ENCODE measurements at places on chromosomes 1 and 21.

DNA sequence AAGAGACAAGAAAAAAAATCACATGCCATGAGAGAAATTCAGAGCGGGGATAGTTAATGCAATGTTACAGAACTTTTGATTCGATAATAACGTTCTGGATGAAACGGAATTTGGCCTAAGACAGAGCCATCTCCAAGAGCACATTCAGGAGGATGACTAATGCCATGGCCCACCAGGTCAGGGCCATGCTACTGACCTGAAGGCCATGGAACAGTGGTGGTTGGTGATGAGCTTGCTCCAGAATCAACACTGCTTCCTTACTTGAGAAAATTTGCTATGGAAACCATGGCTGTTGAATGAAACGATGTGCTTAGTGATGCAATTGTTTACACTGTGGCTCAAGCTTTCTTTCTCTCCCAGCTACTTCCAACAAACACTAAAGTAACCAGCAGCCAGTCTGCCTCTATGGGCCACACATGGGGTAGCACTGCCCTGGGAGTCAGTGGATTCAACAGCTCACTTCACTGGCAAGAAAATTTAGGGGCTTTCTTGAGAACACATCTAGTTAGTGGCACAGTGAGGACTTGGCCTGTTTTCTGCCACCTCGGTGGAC is 299.1 kb downstream of the PCP4 start:
- DNase-seq, result no peak

DNA sequence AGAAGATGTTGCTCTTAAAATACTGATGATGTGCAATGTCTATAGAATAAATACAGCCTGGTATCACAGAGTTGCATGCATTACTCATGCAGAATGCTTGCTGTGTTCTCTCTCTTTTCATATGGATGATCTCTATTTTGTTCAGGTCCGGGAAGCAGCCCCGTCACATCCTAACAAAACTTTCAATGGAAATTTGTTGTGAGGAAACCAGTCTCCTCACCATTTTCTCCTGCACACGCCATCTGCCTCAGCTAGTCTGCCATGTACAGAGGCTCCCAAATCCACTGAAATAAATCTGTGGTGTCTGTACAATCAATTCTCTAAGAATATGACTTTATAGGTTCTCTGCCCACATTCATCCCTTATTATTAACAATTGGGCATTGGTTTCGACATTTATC is 42.4 kb downstream of the DAB1 start:
- DNase-seq, result no peak

DNA sequence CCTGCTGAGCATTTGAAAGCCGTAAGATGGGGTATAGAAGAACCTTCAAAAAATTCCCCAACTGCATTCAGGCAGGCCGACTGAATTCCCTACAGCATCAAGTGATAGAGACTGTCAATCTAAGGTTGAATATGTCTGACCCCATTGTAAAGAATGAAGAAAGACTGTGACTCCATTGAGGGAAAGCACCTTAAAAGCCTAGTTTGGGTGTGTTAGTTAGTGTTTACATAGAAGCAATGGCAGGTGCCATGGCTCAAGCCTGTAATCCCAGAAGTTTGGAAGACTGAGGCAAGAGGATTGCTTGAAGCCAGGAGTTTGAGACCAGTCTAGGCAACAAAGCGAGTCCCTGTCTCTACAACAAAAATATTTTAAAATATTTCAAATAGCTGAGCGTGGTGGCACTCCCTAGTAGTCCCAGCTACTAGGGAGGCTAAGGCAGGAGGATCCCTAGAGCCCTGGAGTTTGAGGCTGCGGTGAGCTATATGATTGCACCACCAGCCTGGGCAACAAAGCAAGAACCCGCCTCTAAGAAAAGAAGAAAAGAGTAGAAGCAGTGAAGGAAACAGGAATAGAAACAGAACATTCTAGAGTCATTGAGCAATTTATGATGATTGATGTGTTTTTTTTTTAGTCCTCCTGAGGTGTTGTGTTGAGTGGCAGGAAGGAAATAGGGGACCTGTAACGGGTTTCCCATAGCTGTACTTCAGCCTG is 15.4 kb downstream of the POLR3GL start:
- peak; percentile 49 for DNase-seq

- peak; percentile 36 for DNase-seq
Measured at GRCh38 chr1:19310061-19310460, 1.9 kb downstream of the AKR7A2 start.

- no peak for DNase-seq
Measured at GRCh38 chr1:2322581-2323211, 68.7 kb downstream of the MORN1 start.

GRCh38 chr1:99252630-99253029 is 11.7 kb upstream of the PLPPR4 start:
- DNase-seq, result no peak
